Fibroblast of mammary gland (primary cell): ENCODE measurements at places on chromosomes 6 and 20.
A peak's percentile ranks its signal among the peaks of the same experiment; 100 is the strongest.

- no peak for DNase-seq
Measured at GRCh38 chr6:31794866-31795615, 511 bp downstream of the VARS1 start.

DNA sequence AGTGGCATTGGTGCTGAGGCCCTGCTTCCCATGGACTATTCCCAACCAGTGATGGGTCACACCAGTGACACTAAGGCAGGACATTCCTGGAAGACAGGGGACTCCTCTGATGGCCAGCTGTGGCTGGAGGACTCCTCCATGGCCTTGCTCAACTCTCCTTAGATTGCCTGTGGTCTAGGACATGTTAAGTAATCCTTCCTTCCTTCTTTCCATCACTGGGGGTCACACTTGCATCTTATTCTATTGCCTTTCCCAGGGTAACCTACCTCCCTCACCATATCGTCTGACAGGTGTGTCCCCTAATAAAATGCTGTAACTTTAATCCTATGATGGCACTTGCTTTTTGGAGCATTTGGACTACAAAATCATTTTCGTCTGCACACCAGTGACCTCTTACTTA, 24.5 kb upstream of the HLA-A start:
- DNase-seq = no peak

- peak; percentile 18 for DNase-seq
Measured at GRCh38 chr20:32244150-32244823, 33.2 kb upstream of the KIF3B start.

GRCh38 chr6:30394139-30394538, 49.2 kb downstream of the RPP21 start:
- no peak for DNase-seq

DNA sequence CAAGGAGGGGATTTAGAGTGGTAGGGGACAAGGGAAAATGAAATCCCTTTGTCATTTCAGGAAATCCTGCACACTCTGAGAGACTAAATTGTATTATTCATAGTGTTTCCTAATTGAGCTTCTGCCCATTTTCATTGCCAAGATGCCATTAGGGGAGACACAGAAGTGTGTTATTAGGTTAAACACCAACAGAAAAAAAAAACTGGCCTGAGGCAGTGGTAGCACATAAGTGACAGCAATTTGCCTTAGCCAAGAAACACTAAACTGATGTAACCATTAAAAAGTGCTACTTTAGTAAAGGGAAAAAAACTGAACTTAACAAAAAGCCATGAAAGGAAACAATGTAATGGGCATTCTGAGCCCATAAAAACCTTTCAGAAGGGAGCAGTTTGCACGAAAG, 270.5 kb upstream of the PLN start:
- no peak for DNase-seq

GRCh38 chr20:17940224-17940971, 28.2 kb downstream of the SNX5 start:
- no peak for DNase-seq

GRCh38 chr20:6630514-6630913, 137.0 kb upstream of the BMP2 start:
- no peak for DNase-seq

DNA sequence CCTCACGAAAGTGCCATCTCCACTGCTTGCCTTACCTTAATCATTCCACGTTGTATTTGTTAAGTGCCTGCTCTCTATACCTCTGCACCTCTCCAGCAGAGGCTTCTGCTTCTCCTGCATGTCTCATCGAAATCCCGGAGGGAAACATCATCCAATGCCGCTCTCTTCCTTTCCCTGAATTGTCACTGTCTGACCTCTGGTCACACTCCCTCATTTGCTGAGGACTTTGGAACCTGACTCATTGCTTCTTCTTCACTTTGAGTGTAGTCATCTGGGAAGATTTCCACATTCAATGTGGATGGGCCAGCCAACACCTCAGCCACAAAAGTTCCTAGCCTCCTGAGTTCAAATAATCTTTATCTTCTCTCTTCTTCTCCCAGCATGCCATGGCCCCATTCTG, 78.9 kb upstream of the BEND6 start:
- DNase-seq = peak; percentile 73

DNA sequence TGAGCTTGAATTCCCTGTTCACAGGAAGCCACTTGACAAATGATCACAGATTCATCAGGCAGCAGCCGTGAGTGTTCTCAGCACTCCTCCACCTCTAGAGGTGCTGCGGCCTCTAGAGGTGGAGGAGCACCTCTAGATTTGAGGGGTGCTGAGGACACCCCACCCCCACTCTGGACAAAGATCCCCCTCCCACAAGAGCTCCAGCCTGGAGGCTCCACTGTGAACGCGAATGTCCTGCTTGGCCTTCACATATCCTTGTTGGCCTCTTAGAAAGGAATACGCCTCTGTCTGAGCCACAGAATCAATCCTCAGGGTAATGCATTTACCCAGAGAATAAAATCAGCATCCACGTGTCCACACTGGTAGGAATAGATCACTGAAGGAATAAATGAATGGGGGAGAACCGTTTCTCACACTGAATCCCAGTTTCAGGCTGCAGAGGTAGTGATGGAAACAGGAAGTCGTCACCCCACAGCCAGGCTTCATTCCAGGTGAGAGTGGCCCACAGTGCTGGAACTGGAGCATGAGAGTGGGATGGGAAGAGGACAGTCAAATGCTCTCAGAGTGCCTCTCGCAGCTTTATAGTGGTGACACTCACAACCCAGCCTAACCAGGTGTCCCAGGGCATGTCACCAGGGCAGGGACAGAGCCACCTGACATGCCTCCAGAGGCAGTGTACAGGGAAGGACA, 16.6 kb downstream of the NPEPL1 start:
- DNase-seq = no peak
